HS-27A (cell line): ENCODE measurements at places on chromosomes 7 and 10.

DNA sequence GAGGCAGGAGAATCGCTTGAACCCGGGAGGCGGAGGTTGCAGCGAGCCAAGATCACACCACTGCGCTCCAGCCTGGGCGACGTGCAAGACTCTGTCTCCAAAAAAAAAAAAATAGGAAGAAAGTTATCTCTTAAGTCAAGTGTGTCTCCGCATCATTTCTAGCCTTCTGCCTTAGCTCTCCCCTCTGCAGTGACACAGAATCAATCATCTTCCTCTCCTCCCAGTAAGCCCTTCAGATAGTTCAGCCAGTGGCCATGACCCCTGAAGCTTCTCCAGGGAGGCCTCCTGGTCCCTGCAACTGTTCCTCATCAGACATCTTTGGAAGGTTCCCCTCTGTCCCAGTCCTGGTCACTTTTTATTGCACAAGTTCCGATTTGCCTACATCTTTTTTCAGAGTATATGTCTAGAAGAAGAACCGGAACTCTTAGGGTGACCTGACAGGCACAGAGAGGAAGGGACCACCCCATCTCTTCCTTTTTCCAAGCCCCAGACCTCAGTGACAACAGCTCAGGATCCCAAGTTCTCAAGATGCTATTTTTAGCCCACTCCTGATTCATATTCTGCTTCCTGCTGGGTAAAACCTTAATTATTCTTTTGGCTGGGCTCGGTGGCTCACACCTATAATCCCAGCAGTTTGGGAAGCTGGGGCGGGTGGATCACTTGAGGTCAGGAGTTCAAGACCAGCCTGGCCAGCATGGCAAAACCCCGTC, 6.6 kb upstream of the RHBDD2 start:
- DNase-seq: no peak

DNA sequence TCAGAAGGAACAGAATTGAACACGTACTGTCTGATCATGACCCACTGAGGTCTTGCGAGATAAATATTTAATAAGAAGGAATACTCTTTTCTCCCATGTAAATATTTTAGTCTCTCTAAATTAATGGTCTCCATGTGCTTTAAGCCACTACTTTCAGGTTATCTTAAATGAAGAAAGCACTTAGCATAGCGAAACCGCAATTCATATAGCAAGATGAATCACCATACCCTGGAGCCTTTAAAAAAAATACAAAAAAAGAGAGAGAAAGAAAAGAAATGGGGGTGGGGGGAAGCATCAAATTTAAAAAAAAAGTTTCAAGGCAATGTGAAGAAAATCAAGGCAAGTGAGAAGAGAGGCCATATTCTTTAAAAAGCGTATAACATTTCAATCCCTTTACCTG, 82.5 kb downstream of the CTTNBP2 start:
- no peak for DNase-seq

- DNase-seq: no peak
Measured at GRCh38 chr7:16232273-16232672, 189.1 kb downstream of the CRPPA start.

DNA sequence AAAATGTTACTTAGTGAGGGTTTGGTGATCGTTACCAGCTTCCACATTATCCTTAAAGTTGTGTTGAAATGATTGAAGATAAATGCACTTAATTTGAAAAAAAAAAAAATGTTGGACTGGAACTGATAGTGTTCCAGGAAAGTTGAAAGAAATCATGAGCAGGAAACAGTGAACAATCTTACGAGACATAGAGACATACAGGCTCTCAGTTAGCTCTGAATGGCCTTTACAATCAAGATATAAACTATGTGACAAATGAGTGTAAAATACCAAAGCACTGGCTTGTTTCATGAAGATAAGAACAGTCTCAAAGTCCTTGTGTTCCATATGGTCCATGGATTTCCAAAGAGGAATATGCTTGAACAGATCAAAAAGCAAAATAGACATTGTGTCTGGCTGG, 430.1 kb upstream of the ETV1 start:
- DNase-seq: no peak
